Lung (tissue), 17 donors: ENCODE measurements at places on chromosomes 12 and 14. TPM values are rescaled to one million over a fixed set of nuclear protein-coding genes. Genes with fewer than 3 reads are reported as not detected.

P2RX7 gene
- 11.4 TPM for polyA plus RNA-seq

ERC1 gene
- polyA plus RNA-seq: 7.4 TPM

TBPL2 gene
- polyA plus RNA-seq: not detected

SLC7A8 gene
- 28.1 TPM for polyA plus RNA-seq

L3HYPDH gene
- 26.4 TPM for polyA plus RNA-seq

PRDM4 gene
- 7.3 TPM for polyA plus RNA-seq

SLC8A3 gene
- 0.90 TPM for polyA plus RNA-seq

RBP5 gene
- 3.3 TPM for polyA plus RNA-seq

PPP4R4 gene
- 2.3 TPM for polyA plus RNA-seq

CLEC7A gene
- polyA plus RNA-seq: 18.4 TPM

PZP gene
- polyA plus RNA-seq: 0.69 TPM

GPR84 gene
- 0.73 TPM for polyA plus RNA-seq

OR4N2 gene
- 0.02 TPM for polyA plus RNA-seq

CLEC2A gene
- not detected for polyA plus RNA-seq

WIF1 gene
- 28.4 TPM for polyA plus RNA-seq

TAS2R42 gene
- not detected for polyA plus RNA-seq

RND1 gene
- polyA plus RNA-seq: 80.5 TPM

GRIP1 gene
- polyA plus RNA-seq: 0.32 TPM

MYO1H gene
- 0.06 TPM for polyA plus RNA-seq
